ENCODE measurements at places on chromosomes 12 and 14.
A peak's percentile ranks its signal among the peaks of the same experiment; 100 is the strongest.

DNA sequence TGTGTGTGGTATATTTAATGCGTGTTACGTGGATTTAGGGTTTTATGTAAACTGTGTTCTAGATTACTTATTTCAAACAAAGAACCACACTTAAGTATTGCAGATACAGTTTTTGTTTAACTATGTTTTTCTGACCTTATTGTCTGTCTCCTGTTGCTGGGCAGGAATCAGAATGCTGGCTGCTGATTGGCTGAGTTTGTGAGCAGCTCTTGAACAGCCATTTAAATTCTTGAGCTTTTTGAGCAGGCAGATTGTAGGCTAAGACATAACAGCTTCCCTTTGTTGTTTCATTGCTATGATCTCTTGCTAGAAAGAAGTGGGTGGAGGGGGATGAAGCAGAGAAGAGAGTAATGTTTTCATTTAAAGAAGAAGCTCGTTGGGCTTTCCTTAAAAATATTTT is 52.2 kb downstream of the ATF7IP start:
- 0 out of 2 replicates have a peak, but pooled peaks cover 3% of the 10 kb centered on the region for H3K4me1 ChIP-seq
- DNase-seq = peak; percentile 56
- H3K27me3 ChIP-seq = no peaks in the 10 kb centered on the region
- no peaks in the 10 kb centered on the region for H3K36me3 ChIP-seq
- no peak overlapping the region for H3K4me3 ChIP-seq

DNA sequence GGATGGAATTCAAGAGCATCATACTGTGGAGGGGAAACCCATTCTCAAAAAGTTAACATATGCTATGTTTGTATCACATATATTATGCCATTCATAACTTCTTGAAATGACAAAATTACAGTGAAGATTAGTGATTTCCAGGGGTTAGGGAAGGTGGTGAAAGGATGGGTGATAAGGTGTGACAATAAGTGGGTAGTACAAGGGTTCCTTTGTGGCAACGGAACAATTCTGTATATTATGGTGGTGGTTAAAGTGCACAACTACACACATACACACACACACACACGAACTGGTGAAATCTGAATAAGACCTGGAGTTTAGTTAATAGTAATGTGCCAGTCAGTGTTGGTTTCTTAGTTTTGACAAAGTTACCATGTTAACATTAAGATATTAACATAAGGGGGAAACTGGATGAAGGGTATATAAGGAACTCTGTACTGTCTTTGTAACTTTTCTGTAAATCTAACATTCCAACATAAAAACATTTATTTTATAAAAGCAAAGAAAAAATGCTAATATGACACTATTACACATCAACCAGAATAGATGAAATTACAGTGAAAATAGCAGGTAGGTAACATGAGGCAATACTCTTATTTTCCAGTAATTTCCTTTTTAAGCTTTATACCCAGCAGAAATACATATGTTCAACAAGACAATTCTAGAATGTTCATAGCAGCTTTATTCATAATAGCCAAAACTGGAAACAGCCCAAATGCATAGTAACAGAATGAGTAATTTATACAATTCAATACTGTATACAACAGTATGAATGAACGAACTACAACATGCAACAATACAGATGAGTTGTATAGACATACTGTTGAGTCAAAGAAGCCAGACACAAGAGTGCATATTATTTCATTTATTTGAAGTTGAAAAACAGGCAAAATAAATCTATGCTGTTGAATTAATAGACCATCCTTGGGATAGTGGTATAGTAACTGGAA is 44.0 kb upstream of the OR5AU1 start:
- no peak overlapping the region for H3K4me3 ChIP-seq
- no peak for DNase-seq
- H3K27ac ChIP-seq = 0 out of 2 replicates have a peak overlapping the region, but pooled peaks have one; percentile 6

GRCh38 chr12:119136811-119137410 is 41.8 kb upstream of the HSPB8 start:
- H3K27ac ChIP-seq = no peak overlapping the region
- no peaks in the 10 kb centered on the region for H3K36me3 ChIP-seq
- H3K4me3 ChIP-seq = no peak overlapping the region
- no peaks in the 10 kb centered on the region for H3K4me1 ChIP-seq
- DNase-seq = no peak
- H3K27me3 ChIP-seq = 0 out of 2 replicates have a peak, but pooled peaks cover 3% of the 10 kb centered on the region

DNA sequence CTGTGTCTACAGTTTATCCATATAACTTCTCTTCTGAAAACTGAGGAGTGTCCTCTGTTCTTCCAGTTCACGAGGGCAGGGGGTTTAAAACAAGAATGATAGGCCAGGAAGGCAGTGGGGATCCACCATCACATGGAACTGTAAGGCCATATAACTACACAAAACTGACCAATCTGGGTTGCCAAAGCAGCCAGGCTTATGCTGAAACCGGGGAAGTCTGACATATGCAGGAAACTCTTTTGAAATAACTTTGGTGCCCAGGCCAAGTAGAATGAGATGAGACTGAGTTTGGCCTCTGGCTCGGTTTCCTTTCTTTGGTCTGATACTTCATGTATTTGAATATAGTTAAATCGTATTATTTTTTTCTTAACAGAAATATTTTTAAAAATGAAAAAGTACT is 18.0 kb upstream of the ATF1 start:
- H3K4me1 ChIP-seq = no peaks in the 10 kb centered on the region
- no peak for DNase-seq
- no peak overlapping the region for H3K27ac ChIP-seq
- H3K27me3 ChIP-seq = no peaks in the 10 kb centered on the region

DNA sequence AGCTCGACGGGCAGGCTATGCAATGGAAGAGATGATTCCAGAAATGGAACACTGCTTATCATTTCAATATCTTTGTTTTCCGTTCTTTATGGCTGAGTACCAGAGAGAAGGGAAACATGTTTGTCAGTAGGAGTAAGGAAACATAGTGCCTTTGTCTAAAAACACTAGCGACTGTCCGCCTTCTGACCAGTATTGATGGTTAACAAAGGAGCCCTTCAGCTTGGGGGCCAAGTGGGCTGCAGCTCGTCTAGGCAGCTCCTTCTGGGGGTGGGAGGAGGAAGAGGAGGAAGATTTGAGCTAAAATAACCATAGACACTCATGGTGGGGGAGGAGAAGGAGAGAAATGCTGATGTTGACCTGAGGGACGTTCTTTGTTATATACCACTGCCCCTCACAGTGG is 15.0 kb downstream of the COQ5 start:
- DNase-seq = no peak
- H3K4me1 ChIP-seq = no peaks in the 10 kb centered on the region
- H3K36me3 ChIP-seq = peaks cover 45% of the 10 kb centered on the region
- H3K4me3 ChIP-seq = no peak overlapping the region
- no peaks in the 10 kb centered on the region for H3K27me3 ChIP-seq

- H3K27ac ChIP-seq = no peak overlapping the region
- H3K36me3 ChIP-seq = no peaks in the 10 kb centered on the region
- DNase-seq = no peak
- H3K4me1 ChIP-seq = peaks cover 10% of the 10 kb centered on the region
These were observed 519 bp upstream of the AP1G2 start for GRCh38 chr14:23568021-23568599.

DNA sequence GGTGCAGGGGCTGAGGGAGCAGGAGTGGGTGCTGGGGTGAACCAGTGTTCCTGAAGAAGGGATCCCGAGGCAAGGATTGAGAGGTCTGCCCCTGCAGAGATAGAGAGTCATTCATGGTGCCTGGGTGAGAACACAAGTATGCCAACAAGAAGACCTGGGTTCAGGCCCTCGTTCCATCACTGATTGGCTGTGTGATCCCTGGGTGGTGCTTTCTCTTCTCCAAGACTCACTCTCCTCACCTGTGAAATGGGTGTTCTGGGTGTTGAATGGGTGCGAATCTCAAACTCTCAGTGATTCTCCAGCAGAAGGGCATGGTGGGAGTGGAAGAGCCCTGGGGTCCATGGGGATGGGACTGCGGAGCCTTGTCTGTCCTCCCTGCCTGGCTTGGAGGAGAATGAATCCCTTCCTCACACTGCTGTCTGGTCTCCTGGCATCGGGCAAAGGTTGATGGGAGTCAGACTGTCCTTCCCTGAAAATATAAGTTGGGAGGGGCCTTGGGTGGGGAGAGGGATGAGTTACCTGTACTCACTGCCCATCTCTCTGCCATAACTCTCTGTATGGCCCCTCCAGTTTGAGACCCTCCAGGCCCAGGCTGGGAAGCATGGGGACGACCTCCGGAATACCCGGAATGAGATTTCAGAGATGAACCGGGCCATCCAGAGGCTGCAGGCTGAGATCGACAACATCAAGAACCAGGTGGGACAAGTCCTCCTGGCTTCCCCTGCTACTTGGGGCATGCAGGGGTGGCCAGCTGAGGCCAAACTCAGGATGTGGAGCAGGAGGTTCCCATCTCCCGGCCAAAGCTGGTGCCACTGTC is 9.6 kb downstream of the KRT7 start:
- H3K27ac ChIP-seq = no peak overlapping the region
- no peaks in the 10 kb centered on the region for H3K27me3 ChIP-seq
- peaks cover 52% of the 10 kb centered on the region for H3K4me1 ChIP-seq
- DNase-seq = no peak
- H3K4me3 ChIP-seq = no peak overlapping the region

DNA sequence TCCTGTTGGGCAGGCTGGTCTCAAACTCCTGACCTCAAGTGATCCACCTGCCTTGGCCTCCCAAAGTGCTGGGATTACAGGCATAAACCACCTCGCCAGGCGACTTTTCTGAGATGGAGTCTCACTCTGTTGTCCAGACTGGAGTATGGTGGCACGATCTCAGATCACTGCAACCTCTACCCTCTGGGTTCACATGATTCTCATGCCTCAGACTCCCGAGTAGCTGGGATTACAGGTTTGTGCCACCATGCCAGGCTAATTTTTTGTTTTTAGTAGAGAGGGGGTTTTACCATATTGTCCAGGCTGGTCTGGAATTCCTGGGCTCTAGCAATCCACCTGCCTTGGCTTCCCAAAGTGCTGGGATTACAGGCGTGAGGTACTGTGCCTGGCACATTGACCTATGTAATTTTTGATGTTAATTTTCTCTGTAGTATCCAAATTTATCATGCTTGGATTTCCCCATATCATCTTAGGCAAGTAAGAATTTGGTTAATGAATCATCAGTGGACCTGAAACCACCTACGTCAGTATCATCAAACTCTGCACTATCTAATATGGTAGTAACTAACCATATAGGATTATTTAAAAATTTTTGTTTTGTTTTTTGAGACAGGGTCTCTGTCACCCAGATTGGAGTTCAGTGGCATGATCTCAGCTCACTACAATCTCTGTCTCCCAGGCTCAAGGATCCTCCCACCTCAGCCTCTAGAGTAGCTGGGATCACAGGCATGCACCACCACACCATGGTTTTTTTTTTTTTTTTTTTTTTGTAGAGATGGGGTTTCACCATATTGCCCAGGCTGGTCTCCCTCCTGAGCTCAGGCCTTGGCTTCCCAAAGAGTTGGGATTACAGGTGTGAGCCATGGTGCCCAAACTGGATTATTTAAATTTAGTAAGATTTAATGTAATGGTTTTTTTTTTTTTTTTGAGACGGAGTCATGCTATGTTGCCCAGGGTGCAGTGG is 11.9 kb upstream of the ATP5F1B start:
- peaks cover 10% of the 10 kb centered on the region for H3K36me3 ChIP-seq
- no peak overlapping the region for H3K4me3 ChIP-seq
- no peak for DNase-seq
- no peaks in the 10 kb centered on the region for H3K27me3 ChIP-seq
- no peak overlapping the region for H3K27ac ChIP-seq

- no peak for DNase-seq
- peaks cover 77% of the 10 kb centered on the region for H3K36me3 ChIP-seq
- H3K27ac ChIP-seq = no peak overlapping the region
- H3K27me3 ChIP-seq = no peaks in the 10 kb centered on the region
These were observed 20.6 kb downstream of the COX14 start for GRCh38 chr12:50132505-50133135.

DNA sequence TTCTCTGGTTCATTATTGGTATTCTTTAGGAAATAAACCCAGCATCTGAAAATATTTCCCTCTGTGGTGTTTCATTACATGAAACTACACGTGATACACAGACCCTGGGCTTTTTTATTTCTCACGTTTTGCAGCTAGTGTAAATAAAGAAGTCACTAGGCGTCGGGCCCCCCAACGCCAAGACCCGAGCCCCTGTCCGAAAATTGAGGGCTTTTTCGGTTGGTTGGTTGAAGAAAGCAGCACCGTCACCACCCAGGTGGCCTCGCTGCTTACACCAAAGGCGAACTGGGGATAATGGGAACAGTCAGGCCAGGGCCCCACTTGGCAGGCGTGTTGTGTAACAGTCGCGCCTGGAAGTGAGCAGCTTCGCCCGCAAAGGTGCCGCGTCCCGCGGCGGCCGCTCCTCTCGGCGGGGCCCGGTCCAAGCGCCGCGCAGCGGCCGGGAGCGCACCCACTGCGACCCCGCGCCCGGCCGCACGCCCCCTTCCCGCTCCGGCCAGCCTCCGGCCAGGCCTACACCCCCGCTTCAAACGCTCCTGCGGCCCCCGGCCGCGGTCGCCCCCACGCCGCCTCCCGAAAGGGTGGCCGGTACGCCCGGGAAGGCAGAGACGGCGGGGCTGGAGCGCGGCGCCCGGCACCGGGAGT is 1.2 kb downstream of the DUSP16 start:
- H3K4me1 ChIP-seq = peaks cover 15% of the 10 kb centered on the region

Measured in SJSA1 (cell line).